ENCODE measurements at places on chromosomes 1 and 21.

- DNase-seq = peak; percentile 33
These were observed 25.8 kb downstream of the ABCA4 start for GRCh38 chr1:94095112-94095637.

- no peak for DNase-seq
These were observed 121.2 kb downstream of the NRIP1 start for GRCh38 chr21:14943616-14944015.

DNA sequence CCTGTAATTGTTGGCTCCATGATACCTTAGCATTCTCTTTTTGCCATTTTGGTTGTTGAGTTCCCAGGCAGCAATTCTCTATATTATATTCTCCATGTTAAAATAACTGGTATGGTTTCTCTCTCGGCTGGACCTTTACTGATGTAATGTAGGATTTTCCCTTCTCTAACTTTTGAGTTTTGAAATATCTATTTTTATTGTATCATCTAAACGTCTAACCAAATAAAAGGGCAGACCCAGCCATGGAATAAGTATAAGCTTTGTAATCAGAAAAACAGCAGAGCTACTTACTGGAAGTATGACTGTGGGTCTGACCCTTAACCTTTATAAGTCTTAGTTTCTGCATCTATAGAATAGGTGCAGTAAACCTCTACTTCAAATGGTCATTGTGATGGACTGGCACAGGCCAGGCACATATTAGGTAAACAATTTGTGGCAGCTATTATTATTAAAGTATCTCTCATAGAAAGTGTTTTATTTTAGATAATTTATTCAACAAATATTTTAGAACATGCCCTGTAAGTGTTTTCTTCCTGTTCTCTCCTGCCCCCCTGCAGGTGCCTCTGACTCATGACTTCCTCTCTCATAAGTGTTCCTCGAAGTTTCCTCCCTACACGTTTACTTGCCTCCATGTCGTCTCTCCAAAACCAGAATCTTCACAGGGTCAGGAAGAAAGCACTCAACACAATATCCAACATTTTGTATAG is 224.9 kb upstream of the FGGY start:
- DNase-seq = no peak

DNA sequence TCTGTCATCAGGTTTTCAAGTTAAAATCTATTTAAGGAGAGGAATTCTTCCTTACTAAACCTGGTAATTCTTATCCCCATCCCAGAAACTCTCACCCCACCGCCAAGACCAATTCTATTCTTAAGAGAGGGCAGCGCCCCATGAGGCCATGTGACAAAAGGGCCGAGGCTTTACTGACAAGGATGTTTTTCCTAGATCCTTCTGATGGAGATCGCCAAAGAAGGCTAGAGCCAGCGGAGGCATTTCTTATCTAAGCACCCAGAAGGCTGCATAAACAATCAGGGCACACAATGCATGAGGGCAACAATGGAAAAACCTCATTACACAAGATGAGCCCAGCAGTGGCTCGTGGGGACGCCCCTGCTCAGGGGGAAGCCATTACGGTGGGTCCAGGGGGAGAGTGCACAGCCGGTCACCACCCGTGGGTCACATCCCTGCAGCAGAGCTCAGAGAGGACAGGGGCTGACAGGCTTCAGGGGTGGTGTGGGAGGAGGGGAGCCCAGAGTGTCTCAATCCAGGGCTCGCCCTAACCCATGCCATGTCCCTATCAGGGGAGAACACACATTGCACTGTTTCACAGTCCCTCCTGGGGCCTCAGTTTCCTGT is 88.7 kb downstream of the ITPKB start:
- DNase-seq = no peak

DNA sequence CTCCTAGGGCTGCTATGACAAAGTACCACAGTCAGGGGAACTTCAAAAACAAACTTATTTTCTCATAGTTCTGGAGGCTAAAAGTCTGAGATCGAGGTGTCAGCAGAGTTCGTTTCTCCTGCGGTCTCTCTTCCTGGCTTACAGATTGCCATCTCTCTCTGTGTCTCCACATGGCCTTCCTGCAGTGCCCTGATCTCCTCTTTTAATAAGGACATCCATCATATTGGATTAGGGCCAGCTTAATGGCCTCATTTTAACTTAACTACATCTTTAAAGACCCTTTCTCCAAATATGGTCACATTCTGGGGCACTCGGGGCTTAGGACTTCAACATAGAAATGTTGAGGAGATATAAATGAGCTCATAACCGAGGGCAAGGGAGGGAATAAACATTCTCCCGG is 12.2 kb downstream of the C1orf74 start:
- no peak for DNase-seq

- DNase-seq = no peak
These were observed 2.2 kb upstream of the LYPLA2 start for GRCh38 chr1:23788695-23789094.

DNA sequence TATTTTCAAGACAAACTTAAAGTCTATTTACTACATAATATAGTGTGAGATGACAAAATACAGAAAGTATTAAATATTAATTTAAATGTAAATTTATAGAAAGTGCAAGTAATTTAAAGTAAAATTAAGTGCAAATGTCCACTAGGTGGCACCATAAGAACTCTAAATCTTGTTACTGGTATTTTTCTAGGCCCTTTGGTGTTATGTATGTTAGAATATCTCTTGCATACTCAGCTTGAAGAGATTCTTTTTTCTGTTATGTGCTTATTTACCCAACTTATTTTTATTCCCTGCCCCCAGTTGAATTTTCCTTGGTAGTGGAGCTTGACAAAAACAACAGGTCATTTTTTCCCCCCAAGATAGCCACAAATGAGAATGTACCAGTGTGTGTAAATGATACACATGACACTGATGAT is 71.5 kb downstream of the RPS6KC1 start:
- peak; percentile 64 for DNase-seq

- DNase-seq = no peak
These were observed 37.4 kb downstream of the C1orf185 start for GRCh38 chr1:51139474-51139873.

DNA sequence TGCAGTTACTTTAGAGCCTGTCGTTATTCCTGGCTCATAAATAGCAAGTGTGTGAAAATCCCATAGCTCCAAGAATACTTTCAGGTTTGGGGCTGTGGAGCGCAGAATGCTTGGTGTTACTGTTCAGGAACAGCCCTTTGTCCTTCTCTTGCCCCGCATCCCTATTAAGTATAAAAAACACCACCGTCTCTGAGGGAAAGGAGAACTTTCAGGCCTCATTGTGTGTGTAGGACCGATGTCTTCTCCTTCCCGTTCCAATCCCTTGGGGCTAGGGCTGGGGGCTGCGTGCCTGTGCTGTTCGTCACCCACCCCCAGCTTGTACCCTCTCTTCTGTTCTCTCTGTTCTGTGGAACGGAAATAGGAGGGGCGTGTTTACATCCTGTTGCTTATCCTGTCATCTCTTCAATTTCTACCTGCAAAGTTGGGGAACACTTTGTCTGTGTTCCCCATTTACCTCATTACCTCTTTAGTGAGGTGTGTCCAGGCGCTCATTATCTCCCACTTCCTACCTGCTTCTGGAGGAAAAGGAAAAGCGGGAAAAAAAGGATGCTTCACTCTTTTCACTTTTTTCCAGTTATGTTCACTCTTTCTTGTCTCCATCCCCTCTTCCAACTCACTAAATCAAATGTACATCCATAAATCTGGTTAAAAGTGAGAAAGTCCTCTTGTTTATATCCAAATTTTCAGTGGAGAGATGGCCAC is 788 bp upstream of the TXNIP start:
- no peak for DNase-seq

All from midbrain (tissue), 1 donor.